ENCODE measurements at places on chromosomes 1 and 21. TPM values are rescaled to one million over a fixed set of nuclear protein-coding genes. Genes with fewer than 3 reads are reported as not detected.

The LCE2A gene
- not detected for total RNA-seq

DNA sequence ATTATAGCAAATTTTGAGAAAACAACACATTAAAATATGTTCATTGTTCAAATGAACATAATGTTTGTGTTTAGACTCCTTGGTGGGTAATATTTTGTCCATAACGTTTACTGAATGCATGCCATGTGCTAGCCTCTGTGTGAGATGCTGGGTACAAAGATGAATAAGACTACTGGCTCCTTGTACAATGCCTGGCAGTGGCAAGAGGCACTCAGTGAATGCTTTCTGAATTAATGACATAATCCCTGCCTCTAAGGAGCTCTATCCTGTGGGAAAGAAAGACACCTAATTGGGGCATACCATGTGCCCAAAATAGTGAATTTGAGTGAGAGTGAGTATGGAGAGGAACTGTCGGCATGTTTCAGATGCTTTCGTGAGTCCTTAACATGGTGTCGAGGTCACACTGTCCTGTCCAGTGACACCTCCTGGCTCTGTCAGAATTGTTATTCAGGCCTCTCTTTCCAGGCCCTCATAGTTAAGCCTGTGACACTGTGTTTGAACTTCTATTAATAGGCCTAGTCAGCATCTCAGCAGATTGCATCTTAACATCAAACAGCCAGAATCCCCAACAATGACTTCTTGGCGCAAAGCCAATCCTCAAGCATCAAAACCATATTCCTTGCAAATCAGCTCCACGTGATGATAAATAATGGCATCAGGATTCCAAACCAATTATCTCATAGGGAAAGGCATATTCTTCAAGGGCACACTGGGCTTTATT, 32.8 kb upstream of the S1PR1 start:
- no peak for DNase-seq

DNA sequence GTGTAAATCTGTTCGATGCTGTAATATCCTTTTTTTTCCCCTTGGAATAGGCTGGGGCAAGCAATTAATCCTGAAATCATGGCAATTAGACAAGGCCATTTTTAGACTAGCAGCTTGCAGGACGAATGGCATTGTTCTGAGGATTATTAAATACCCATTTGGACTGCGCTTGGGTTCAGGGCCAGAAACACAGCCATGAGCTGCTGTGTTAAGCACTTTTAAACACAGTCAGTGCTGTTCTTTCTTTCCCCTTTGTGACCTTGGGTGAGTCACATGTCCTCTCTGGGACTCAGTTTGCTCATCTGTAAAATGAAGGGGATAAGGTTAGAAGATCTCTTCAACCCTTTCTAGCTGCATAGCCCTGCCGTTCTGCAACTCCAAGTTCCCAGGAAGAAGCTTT, 58.6 kb upstream of the C8B start:
- no peak for DNase-seq

DNA sequence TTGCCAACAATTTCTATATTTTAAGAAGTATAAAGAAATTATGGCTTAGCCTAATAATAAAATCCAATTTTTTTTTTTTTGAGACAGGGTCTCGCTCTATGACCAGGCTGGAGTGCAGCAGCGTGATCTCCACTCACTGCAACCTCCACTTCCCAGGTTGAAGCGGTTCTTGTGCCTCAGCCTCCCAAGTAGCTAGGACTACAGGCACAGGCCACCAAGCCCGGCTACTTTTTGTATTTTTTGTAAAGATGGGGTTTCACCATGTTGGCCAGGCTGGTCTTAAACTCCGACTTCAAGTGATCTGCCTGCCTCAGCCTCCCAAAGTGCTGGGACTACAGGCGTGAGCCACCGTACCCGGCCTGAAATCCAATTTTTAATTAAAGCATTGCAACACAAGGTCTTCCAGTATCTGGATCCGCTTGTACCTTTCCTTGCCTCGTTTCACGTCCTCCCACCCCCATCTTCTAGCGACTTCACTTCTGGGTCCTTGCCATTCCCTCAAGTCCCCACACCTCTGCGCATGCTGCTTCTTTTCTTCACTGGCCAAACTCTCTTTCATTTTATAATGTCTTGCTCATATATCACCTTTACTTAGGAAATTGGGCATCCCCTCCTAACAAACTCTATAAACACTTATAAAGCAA, 2.3 kb downstream of the FUBP1 start:
- no peak for DNase-seq

- DNase-seq, result no peak
These were observed 129.9 kb downstream of the ZNF281 start for GRCh38 chr1:200279810-200280411.

GRCh38 chr1:217214551-217214950, 416.3 kb downstream of the GPATCH2 start:
- DNase-seq, result no peak

The S100A11 gene
- 220 TPM for total RNA-seq

The SHISA4 gene
- total RNA-seq, result 21.9 TPM

The LCE3E gene
- not detected for total RNA-seq

GRCh38 chr1:53129891-53130597, 12.4 kb downstream of the SLC1A7 start:
- peak; percentile 33 for DNase-seq

DNA sequence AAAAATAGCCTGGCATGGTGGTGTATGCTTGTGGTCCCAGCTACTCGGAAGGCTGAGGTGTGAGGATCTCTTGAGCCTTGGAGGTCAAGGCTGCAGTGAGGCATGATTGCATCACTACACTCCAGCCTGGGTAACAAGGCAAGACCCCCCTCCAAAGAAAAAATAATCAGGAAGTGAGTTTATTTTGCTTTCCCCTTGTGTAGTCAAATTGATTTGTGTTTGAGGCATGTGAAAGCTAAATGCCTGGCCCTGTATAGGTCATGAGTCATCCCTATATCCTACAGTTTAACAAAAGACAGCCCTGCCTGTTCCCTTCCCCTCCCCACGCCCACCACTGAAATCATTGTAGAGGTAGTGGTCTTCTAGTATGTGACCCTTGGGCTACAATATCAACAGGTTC, 241.4 kb upstream of the JUN start:
- DNase-seq, result no peak

The RNF115 gene
- 28.2 TPM for total RNA-seq

The CLIC6 gene
- total RNA-seq, result 10.0 TPM

DNA sequence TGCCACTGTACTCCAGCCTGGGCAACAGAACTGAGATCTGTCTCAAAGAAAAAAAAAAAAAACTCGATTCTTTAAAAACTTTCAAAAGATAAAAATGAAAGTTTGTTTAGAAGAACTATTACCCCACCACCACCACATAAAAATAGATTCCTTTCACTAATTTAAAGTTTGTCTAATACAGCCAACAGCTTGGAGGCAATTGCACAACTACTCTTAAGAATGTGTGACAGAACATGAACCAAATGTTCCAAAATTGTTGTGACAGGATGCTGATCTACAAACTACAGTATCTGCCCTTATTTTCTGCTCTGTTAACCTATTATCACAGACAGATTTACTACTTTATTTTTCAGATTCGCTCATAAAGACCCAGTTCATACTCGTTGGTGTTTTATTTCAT, 5.5 kb upstream of the TGFBR3 start:
- no peak for DNase-seq

GRCh38 chr1:2061065-2061778, 11.0 kb downstream of the PRKCZ start:
- no peak for DNase-seq

The CFHR4 gene
- total RNA-seq, result not detected
